ENCODE measurements at places on chromosomes 4 and X.
A peak's percentile ranks its signal among the peaks of the same experiment; 100 is the strongest.

DNA sequence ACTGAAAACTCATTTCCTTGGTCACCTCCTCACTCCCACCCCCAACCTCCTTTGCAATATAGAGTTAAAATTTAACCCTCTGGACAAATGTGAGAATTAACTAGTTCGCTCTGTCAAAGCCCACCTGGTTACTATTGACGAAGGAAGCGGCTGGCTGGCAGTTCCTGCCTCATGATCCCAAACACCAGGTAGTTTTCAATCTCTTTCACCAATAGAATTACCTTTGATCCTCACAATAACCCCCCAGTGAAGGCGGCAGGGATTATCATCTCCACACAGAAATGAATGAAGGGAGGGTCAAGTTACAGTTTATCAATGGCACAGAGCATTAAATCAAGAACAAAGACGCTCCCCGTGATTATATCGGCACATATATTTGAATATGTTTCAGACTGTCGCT is 65.7 kb upstream of the TTC29 start:
- no peak overlapping the region for H3K27ac ChIP-seq
- no peaks in the 10 kb centered on the region for H3K36me3 ChIP-seq
- no peaks in the 10 kb centered on the region for H3K27me3 ChIP-seq
- H3K4me1 ChIP-seq, result no peaks in the 10 kb centered on the region
- no peak overlapping the region for H3K4me3 ChIP-seq

DNA sequence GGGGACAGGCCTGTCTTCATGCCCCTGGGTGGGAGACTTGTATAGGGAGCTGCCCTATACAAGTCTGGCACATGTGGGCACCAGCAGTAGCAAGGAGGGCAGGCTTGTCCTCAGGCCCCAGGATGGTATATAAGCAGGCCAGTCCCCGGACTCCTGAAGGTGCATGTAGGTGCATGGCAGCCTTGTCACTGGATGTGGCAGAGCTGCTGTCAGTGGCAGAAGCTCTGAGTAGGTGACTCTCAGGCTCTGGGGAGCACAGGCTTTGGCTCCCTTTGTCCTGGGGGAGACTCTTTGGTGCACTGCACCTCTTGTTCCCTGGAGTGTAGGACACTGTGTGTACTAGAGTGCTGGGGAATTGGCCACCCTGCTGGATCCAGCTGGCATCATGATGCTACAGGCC is 376.7 kb upstream of the DIPK2B start:
- no peak overlapping the region for H3K27ac ChIP-seq
- no peaks in the 10 kb centered on the region for H3K36me3 ChIP-seq
- H3K4me3 ChIP-seq, result no peak overlapping the region

GRCh38 chrX:100085846-100086245 is 324.2 kb downstream of the PCDH19 start:
- no peak for DNase-seq
- H3K27ac ChIP-seq, result no peak overlapping the region
- no peaks in the 10 kb centered on the region for H3K36me3 ChIP-seq
- H3K4me1 ChIP-seq, result no peaks in the 10 kb centered on the region
- no peak overlapping the region for H3K4me3 ChIP-seq

GRCh38 chrX:151771726-151772125 is 37.2 kb downstream of the CNGA2 start:
- H3K36me3 ChIP-seq, result no peaks in the 10 kb centered on the region
- no peaks in the 10 kb centered on the region for H3K4me1 ChIP-seq
- DNase-seq, result no peak
- H3K27me3 ChIP-seq, result no peaks in the 10 kb centered on the region
- H3K4me3 ChIP-seq, result no peak overlapping the region
- no peak overlapping the region for H3K27ac ChIP-seq

GRCh38 chrX:41750716-41751115 is 26.7 kb downstream of the GPR82 start:
- no peaks in the 10 kb centered on the region for H3K36me3 ChIP-seq
- no peak overlapping the region for H3K27ac ChIP-seq
- H3K4me1 ChIP-seq, result no peaks in the 10 kb centered on the region

GRCh38 chrX:139766545-139766983 is 58.6 kb upstream of the MCF2 start:
- H3K27me3 ChIP-seq, result no peaks in the 10 kb centered on the region
- DNase-seq, result no peak
- no peak overlapping the region for H3K27ac ChIP-seq
- no peaks in the 10 kb centered on the region for H3K4me1 ChIP-seq
- no peak overlapping the region for H3K4me3 ChIP-seq
- H3K36me3 ChIP-seq, result no peaks in the 10 kb centered on the region

DNA sequence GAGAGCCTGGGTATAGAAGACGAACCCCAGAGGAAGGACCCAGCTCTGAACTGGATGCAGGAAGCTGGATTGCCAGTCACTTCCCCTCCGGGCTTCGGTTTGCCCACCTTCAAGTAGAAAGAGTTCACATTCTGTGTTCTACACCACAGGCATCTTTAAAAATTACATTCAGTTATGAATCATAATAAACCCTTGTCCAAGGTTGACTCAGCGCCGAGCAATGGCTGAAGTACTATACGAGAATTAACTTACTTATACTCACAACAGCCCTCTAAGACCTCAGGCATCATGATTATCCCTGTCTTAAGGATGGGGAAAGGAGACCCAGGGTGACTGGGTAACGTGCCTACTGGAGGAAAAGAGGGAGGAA is 72.5 kb downstream of the EVC2 start:
- no peak for DNase-seq
- no peaks in the 10 kb centered on the region for H3K27me3 ChIP-seq
- H3K27ac ChIP-seq, result no peak overlapping the region
- no peak overlapping the region for H3K4me3 ChIP-seq

GRCh38 chrX:39175418-39176057 is 374.3 kb downstream of the MID1IP1 start:
- H3K4me3 ChIP-seq, result no peak overlapping the region
- no peaks in the 10 kb centered on the region for H3K4me1 ChIP-seq
- H3K36me3 ChIP-seq, result no peaks in the 10 kb centered on the region
- no peak overlapping the region for H3K27ac ChIP-seq
- H3K27me3 ChIP-seq, result no peaks in the 10 kb centered on the region

DNA sequence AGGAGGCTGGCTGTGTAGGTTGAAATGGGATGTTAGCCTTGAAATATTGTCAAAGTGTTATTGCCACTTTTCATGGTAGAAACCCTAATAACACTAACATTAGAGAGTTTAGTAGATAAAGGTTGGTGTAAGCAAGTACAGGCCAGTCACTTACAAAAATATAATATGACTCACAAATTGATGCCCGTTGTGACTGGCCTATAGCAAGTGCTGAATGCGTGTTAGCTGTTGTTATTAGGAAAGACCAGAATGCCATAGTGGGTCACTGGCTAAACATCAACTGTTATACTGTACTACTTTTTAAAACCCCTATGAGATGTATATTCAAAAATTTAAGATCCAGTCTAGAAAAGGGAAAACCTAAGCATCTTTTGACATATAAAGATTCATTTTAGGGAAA is 20.4 kb upstream of the GDPD2 start:
- no peaks in the 10 kb centered on the region for H3K36me3 ChIP-seq
- H3K4me3 ChIP-seq, result no peak overlapping the region
- H3K4me1 ChIP-seq, result no peaks in the 10 kb centered on the region
- H3K27me3 ChIP-seq, result no peaks in the 10 kb centered on the region
- no peak for DNase-seq

DNA sequence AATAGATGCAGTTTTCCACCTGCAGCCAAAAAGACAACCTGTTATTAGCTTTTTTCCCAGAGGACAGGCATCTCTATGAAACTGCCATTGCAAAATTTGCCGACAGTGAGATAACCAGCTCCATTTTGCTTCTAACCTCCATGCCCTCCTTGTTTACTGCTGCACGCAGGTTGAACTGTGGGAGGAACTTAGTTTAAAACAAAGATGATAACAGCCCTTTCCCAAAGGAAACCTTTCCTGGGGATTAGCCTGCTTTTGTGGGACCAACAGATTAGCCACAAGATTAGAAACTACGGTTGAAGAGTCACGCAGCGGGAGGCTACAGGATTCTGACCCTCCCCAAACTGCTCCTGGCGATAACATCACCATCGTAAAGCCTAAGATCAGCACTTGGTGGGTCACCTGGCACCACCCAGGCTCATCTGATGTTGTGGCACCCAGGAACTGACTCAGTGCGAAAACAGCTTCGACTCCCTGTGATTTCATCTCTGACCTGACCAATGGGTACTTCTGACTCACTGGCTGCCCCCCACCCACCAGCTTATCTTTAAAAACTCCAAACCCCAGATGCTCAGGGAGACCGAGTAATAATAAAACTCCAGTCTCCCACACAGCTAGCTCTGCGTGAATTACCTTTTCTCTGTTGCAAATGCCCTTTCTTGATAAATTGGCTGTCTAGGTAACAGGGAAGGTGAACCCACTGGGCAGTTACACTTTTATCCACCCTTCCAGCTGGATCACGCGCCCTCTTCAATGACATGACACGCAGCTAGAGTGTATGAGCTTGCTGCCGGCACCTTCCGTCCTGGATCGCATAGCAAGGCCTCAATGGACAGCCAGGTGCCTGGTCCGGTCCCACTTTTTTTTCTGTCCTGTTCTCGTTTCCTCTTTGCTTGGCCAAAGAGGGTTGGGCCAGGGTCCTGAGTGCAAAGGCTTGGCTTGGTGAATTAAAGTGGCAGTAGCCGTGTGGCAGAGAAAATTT is 27.2 kb downstream of the NOP14 start:
- H3K27ac ChIP-seq, result peak overlapping the region; percentile 92
- no peaks in the 10 kb centered on the region for H3K4me1 ChIP-seq
- H3K36me3 ChIP-seq, result peaks cover 32% of the 10 kb centered on the region
- no peaks in the 10 kb centered on the region for H3K27me3 ChIP-seq

- no peak overlapping the region for H3K27ac ChIP-seq
- no peak overlapping the region for H3K4me3 ChIP-seq
- no peaks in the 10 kb centered on the region for H3K36me3 ChIP-seq
- no peaks in the 10 kb centered on the region for H3K27me3 ChIP-seq
- no peaks in the 10 kb centered on the region for H3K4me1 ChIP-seq
Observed at GRCh38 chr4:26069218-26069617, 155.2 kb downstream of the SMIM20 start.

- H3K36me3 ChIP-seq, result no peaks in the 10 kb centered on the region
- no peak overlapping the region for H3K4me3 ChIP-seq
- H3K27me3 ChIP-seq, result no peaks in the 10 kb centered on the region
Observed at GRCh38 chrX:18126971-18127370, 93.7 kb downstream of the BEND2 start.

GRCh38 chr4:24991015-24991414 is 39.7 kb downstream of the LGI2 start:
- H3K4me1 ChIP-seq, result no peaks in the 10 kb centered on the region
- DNase-seq, result no peak
- no peaks in the 10 kb centered on the region for H3K36me3 ChIP-seq
- no peak overlapping the region for H3K27ac ChIP-seq
- H3K27me3 ChIP-seq, result no peaks in the 10 kb centered on the region

- H3K27me3 ChIP-seq, result no peaks in the 10 kb centered on the region
- no peaks in the 10 kb centered on the region for H3K4me1 ChIP-seq
- no peak overlapping the region for H3K27ac ChIP-seq
- no peak for DNase-seq
- H3K36me3 ChIP-seq, result no peaks in the 10 kb centered on the region
- no peak overlapping the region for H3K4me3 ChIP-seq
Observed at GRCh38 chrX:37959212-37960021, 46.9 kb upstream of the SYTL5 start.

GRCh38 chr4:1644891-1645657 is 39.0 kb downstream of the FAM53A start:
- no peaks in the 10 kb centered on the region for H3K27me3 ChIP-seq
- H3K4me1 ChIP-seq, result peaks cover 13% of the 10 kb centered on the region

GRCh38 chr4:628311-628741 is 3.0 kb downstream of the PDE6B start:
- H3K27me3 ChIP-seq, result no peaks in the 10 kb centered on the region
- no peaks in the 10 kb centered on the region for H3K36me3 ChIP-seq
- H3K4me1 ChIP-seq, result no peaks in the 10 kb centered on the region
- no peak overlapping the region for H3K4me3 ChIP-seq

DNA sequence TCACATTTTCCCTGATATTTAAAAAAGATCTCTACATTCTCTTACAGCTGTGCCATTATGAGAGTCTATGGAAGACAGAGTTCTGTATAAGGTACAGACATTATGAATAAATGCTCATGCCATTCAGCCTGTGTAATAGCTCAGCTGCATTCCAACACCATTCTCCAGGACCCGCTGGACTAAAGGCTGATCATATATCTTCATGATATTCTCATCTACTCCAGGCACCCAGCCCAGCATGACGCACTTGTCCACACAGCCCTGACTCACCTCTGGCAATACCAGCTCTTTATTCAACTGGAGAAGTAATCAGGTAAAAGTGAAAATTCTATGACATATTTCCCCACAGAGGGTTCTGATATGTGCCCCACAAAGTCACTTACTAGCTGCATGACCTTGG is 437.5 kb upstream of the FGF16 start:
- no peaks in the 10 kb centered on the region for H3K36me3 ChIP-seq
- peak; percentile 23 for DNase-seq
- peak overlapping the region; percentile 28 for H3K27ac ChIP-seq
- H3K27me3 ChIP-seq, result no peaks in the 10 kb centered on the region
- H3K4me3 ChIP-seq, result no peak overlapping the region

DNA sequence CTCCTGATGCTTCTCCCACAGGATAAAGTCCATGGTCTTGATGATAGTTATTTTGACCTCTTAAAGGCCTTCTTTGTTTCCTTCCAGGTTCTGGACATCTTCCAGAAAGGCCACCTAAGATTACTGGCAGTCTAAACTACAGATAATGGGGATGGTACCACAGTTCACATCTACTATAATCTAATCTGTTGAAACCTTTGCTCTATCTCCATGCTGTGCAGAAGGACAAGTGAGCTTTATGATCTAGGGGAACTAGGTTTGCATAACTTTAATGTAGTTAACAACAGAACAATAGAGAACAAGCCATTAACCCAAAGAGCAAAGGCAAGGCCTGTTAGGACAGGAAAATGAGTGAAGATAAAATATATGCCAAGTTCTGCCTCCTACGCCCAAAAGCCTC is 103.9 kb upstream of the KLHL13 start:
- H3K27ac ChIP-seq, result no peak overlapping the region
- no peak overlapping the region for H3K4me3 ChIP-seq
- H3K36me3 ChIP-seq, result no peaks in the 10 kb centered on the region
- H3K4me1 ChIP-seq, result no peaks in the 10 kb centered on the region
- DNase-seq, result no peak
- no peaks in the 10 kb centered on the region for H3K27me3 ChIP-seq

DNA sequence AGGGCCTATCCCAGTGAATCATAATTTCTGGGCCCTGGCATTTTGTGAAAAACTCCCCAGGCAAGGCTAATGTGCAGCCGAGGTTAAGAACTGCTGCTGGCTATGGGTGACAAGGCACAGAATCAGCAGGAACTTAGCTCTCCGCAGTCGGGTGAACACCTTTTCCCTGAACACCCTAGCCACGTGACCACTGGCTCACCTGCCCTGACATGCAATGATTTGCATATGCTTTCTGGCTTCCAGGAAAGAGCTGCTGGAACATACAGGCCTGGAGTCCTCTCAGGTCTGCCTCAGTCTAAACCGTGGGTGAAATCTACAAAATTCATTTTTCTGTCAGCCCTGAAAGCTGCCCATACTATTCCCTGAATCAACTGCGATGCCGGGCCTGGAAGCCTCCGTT is 56.6 kb downstream of the ZNF827 start:
- DNase-seq, result no peak
- H3K27ac ChIP-seq, result peak overlapping the region; percentile 15
- no peak overlapping the region for H3K4me3 ChIP-seq
- no peaks in the 10 kb centered on the region for H3K36me3 ChIP-seq
